ENCODE measurements at places on chromosomes 16 and 17. TPM values are rescaled to one million over a fixed set of nuclear protein-coding genes. Genes with fewer than 3 reads are reported as not detected.

Gene ARL5C
- total RNA-seq = not detected

Gene E4F1
- total RNA-seq = 16.4 TPM

Gene CCL3
- total RNA-seq = 40.9 TPM

Gene TBX21
- total RNA-seq = 2.4 TPM

GRCh38 chr16:84058211-84058610, 15.6 kb upstream of the SLC38A8 start:
- H3K36me3 ChIP-seq = peaks cover 100% of the 10 kb centered on the region
- no peak for DNase-seq
- H3K4me3 ChIP-seq = no peak overlapping the region
- H3K27ac ChIP-seq = no peak overlapping the region
- no peaks in the 10 kb centered on the region for H3K4me1 ChIP-seq
- no peaks in the 10 kb centered on the region for H3K27me3 ChIP-seq

DNA sequence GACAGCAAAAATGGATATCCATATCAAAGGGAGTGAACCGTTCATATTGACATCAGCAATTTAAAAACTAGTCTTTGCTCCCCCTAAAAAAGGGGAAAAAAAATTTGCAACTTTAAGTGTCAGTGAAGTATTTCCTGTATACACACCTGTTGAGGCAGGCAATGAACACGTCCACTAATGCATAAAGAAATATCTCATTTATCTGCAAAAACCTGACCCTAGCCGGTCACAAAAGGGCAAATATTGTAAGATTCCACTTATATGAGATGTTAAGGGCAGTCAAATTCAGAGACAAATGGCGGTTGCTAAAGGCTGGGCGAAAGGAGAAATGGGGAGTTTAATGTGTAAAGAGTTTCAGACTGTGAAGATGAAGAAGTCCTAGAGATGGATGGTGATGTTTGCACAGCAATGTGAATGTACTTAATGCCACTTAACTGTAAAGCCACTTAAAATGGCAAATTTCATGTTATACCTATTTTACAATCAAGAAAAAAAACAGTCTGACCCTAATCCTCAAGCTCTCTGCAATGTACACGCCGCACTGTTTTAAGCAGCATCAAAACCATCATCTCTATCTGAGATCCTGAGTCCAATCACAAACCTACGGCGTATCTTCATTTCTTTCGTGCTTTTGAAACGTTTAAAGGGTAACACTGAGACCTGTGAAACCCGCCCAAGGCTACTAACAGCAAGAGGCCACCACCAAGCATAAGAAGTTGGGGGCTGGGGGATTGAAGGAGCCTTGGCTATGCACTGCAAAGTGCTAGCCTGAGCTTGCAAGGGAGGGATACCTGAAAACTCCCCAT, 1.1 kb downstream of the PARN start:
- H3K36me3 ChIP-seq = no peaks in the 10 kb centered on the region
- DNase-seq = no peak
- H3K4me3 ChIP-seq = peak overlapping the region; percentile 86

DNA sequence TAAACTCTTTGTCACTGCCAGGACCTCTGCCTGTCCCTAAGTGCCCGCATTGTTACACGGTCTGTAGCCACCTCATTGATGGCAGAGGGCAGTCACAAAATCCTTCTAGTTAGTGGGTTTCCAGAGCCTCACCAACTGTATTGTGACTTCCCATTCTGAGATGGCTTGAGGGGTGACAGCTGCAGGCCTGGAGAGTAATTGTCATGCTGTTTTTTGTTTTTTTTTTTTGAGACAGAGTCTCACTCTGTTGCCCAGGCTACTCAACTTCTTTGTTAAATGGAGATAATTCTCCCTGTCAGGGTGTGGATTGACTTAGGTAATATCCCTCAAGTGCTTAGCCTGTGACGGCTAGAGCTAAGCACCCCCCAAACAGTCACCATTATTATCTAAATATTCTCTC, 77.9 kb downstream of the SDR42E1 start:
- no peak overlapping the region for H3K27ac ChIP-seq
- no peaks in the 10 kb centered on the region for H3K4me1 ChIP-seq
- H3K36me3 ChIP-seq = no peaks in the 10 kb centered on the region
- no peak overlapping the region for H3K4me3 ChIP-seq
- H3K27me3 ChIP-seq = no peaks in the 10 kb centered on the region

DNA sequence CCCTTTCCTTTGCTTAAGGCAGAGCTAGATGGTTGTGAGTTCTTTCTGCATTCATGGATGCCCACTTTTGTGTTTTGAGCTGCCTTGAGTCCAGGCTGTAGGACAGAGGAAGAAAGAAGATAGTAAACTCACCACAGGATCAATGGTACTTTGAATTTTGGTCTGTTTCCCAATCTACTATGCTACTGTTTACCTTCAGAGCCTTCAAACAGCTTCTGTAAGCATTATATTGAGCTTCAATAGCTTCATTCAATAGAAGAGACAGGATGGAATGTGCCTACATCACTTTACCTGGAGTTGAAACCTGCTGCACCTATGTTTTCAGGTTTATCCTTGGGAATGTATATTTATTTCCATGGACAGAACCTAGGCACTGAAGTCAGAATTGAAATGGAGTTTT, 397.9 kb upstream of the DYNLRB2 start:
- no peaks in the 10 kb centered on the region for H3K36me3 ChIP-seq
- H3K27me3 ChIP-seq = no peaks in the 10 kb centered on the region
- H3K27ac ChIP-seq = no peak overlapping the region
- H3K4me1 ChIP-seq = no peaks in the 10 kb centered on the region
- no peak overlapping the region for H3K4me3 ChIP-seq
- no peak for DNase-seq

DNA sequence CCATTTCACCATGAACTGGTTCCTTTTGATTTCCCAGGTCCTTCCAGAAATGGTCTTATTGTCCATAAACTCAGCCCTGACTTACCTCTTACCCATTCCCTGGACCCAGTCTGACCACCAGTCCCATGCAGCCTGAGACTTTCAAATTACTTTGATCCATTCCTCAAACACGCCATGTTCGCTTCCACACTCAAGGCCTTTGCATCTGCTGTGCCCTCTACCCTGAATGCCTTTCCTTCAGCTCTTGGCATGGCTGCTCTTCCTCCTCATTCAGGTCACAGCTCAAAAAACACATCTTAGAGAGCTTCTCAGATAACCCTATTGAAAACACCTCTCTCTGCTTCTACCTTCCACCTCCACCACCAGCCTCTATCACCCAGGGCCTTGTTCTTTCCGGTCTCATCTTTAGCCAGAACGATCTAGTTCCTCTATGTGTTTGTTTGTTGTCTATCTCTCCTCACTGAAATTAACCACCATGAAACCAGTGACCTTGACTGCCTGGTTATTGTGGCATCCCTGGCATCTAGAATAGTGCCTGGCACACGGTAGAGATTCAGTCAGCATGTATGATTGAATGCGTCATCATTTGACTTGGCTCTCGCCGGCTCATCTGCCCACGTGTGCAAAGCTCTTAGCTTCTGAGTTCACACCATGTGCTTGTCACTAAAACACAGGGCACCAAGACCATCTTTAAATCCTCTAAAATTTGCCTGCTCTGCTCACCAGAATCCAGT, 12.8 kb downstream of the CRYM start:
- DNase-seq = no peak
- H3K4me3 ChIP-seq = no peak overlapping the region
- H3K4me1 ChIP-seq = no peaks in the 10 kb centered on the region
- H3K27ac ChIP-seq = no peak overlapping the region

GRCh38 chr16:85752511-85753420, 1.9 kb upstream of the C16orf74 start:
- H3K27ac ChIP-seq = no peak overlapping the region
- no peak overlapping the region for H3K4me3 ChIP-seq
- H3K27me3 ChIP-seq = peaks cover 30% of the 10 kb centered on the region
- DNase-seq = no peak
- peaks cover 12% of the 10 kb centered on the region for H3K4me1 ChIP-seq

GRCh38 chr16:3596101-3596861, 15.1 kb downstream of the SLX4 start:
- DNase-seq = peak; percentile 68
- no peak overlapping the region for H3K4me3 ChIP-seq
- H3K27me3 ChIP-seq = no peaks in the 10 kb centered on the region

- H3K27me3 ChIP-seq = no peaks in the 10 kb centered on the region
- H3K36me3 ChIP-seq = no peaks in the 10 kb centered on the region
- no peak overlapping the region for H3K27ac ChIP-seq
- DNase-seq = no peak
Measured at GRCh38 chr16:53971616-53972015, 267.7 kb downstream of the FTO start.

DNA sequence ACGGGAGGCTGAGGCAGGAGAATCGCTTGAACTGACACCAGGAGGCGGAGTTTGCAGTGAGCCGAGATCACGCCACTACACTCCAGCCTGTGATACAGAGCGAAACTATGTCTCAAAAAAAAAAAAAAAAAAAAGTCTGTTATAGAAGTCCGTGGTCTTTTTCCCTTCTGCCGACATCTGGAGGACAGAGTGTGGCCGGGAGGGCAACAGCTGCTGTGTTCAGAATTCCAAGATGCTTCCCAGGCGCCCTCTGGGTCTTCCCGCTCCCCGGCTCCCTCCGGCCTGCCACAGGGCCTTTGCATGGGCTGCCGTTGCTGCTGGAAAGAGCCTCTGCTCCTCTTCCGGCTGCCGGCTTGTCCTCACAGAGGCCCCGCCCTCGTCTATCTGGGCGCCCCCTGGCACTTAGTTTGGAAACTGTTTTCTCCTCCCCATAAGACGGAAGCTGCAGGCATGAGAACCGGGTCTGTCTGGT, 2.4 kb upstream of the CACNA1H start:
- H3K36me3 ChIP-seq = no peaks in the 10 kb centered on the region
- DNase-seq = no peak
- peaks cover 13% of the 10 kb centered on the region for H3K4me1 ChIP-seq
- H3K27ac ChIP-seq = no peak overlapping the region
- no peak overlapping the region for H3K4me3 ChIP-seq

DNA sequence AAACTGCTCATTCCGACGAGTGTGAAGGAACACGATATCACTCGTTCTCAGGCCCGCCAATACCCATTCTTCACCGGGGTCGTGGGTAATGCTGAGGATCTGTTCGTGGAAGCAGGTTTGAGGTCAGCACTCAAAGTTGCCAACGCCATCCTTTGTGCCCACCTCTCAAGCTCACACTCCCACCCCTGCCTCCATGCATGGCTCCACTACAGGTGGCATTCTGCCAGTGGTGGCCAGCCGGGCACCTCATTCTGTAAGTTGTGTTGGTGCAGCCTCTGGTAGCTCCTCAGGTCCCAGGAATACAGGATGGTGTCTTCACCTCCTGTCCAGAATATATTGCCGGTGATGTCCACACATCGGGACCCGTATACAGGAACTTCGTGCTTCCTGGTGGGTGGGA, 10.7 kb downstream of the TLE7 start:
- H3K4me1 ChIP-seq = no peaks in the 10 kb centered on the region
- no peak for DNase-seq
- H3K27me3 ChIP-seq = peaks cover 31% of the 10 kb centered on the region
- H3K27ac ChIP-seq = no peak overlapping the region

DNA sequence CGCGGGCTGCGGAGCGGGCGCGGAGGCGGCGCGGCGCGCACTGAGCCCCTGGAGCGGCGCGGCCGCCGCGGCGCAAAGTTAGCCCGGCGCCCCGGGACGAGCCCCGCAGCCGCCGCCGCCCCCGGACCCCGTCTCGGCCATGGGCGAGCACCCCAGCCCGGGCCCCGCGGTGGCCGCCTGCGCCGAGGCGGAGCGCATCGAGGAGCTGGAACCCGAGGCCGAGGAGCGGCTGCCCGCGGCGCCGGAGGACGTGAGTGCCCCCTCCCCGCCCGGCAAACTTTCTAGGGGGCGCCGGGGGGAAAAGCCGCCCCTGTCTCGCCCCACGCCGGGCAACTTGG, 388 bp downstream of the RHBDL3 start:
- peak overlapping the region; percentile 48 for H3K4me3 ChIP-seq
- no peak for DNase-seq
- H3K27ac ChIP-seq = no peak overlapping the region
- peaks cover 86% of the 10 kb centered on the region for H3K27me3 ChIP-seq

DNA sequence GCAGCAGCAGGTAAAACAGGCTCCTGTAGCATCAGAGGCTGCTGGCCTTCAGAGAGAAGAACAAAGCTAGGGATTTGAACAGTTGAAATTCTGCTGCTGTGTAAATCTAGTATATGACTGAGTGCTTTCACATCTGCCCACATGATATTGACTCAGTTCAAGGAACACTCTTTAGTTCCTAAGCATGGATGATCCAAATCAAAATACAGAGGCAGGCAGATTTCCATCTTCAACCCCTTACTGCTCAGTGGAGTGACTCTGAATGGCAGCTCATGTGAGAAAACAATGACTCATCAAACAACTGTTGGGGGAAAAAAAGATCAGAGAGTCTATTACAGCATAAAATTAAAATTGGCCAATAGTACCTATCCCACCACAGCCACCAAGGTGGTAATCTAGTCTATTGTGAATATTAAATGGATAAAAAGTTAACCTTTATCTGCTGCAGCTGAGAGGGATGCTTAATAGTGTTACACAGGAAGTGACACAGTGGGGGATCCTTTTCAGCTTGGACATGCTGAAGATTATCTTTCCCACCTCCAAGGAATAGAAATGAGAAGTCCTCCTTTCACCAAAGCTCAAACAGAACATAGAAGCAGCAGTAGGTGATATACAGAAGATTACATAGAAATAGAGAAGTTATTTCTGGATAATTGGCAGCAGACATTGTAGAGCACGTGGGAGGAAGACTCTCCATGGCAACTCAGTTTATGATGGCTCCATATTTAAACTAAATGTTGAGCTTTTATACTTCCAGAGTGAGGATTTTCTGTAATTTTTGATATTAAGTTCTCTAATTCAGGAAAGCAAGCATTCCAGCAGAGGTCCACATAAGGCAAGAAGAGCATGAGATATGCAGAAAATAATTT, 239.7 kb upstream of the ERCC4 start:
- H3K27me3 ChIP-seq = no peaks in the 10 kb centered on the region
- DNase-seq = no peak
- H3K36me3 ChIP-seq = no peaks in the 10 kb centered on the region
- no peak overlapping the region for H3K4me3 ChIP-seq
- no peaks in the 10 kb centered on the region for H3K4me1 ChIP-seq
